Hematopoietic multipotent progenitor cell treated with erythropoietin and hydrocortisone succinate and interleukin-3 and kit ligand, for 8 days (in vitro differentiated cells): ENCODE measurements at places on chromosomes 2 and 18.

DNA sequence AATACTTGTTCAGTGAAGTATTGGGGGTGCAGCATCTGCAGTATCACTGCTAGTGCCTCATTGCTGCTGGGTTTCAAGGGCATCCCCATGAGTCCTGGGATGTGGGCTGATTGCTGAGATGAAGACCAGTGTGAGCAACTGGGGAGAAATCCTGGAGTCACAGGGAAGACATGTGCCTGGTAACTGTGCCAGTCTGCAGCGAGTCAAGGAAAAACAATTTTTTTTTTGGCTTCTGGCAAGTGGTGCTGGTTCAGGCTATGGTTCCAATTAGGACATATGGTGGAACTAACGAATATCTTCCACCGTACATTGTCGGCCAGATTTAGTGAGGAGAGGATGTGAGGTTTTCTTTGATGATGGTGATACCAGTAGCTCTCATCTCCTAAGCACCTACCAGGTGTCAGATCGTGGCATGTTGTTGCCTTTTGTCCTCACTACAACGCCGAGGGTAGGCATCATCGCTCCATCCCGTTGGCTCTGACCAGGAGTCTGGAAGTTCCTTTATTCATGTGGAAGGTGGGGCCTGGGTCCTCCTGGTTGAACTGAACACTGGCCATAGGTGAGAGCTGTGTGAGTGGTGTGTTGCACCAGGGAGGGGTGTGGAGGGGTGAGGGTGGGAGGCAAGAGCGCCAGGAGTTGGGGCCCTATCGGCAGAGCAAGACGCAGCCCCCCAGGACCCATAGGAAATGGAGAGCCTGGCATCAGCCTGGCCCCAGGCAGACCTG is 118.0 kb upstream of the HS6ST1 start:
- no peak for DNase-seq

DNA sequence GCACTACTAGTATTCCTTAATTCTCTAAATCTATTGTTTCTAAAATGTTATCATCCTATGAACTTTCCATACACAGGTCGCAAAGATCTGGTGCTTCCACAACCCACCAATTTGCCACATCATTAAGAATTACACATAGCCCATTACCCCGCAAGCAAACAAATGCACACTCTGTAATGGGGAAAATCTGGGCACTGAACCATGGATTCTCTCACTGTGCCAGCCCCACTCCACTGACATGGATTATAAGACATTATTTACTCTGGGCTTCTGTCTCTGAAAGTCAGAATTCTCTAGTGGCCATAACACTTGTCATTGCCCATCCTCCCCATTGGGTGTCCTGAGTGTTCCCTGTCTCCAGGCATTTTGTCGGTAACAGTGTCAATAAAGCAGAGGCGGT is 537.1 kb downstream of the EPHA4 start:
- no peak for DNase-seq

- DNase-seq = peak; percentile 3
These were observed 192.2 kb downstream of the PLCL1 start for GRCh38 chr2:197996583-197996982.

DNA sequence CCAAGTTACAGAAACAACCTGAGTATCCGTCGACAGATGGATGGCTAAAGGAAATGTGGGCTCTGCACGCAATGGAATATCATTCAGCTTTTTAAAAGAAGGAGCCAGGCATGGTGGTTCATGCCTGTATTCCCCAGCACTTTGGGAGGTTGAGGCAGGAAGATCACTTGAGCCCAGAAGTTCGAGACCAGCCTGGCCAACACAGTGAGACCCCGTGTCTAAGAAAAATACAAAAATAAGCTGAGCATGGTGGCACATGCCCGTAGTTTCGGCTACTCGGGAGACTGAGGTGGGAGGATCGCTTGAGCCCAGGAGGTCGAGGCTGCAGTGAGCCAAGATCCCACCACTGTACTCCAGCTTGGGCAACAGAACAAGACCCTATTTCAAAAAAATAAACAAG is 34.3 kb downstream of the TCF7L1 start:
- DNase-seq = no peak

DNA sequence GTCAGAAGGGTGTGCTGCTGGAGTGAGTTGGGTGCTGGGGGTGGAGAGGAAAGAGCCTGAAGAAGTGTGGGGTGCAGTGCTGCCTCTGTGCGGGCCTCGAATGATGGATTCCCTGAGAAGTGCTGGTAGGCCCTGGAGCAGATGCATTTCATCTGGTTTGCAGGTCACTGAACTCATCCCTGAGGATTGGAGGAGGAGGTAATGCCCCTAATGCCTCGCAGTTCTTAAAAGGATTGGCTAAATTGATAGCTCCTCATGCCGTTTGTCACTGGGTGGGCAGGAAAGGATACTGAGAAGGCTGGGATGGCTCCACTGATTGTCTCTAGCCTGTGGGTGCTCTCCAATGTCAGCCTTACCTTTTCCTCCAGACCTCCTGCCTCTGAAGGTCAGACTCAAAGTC is 74.1 kb downstream of the CTIF start:
- no peak for DNase-seq

DNA sequence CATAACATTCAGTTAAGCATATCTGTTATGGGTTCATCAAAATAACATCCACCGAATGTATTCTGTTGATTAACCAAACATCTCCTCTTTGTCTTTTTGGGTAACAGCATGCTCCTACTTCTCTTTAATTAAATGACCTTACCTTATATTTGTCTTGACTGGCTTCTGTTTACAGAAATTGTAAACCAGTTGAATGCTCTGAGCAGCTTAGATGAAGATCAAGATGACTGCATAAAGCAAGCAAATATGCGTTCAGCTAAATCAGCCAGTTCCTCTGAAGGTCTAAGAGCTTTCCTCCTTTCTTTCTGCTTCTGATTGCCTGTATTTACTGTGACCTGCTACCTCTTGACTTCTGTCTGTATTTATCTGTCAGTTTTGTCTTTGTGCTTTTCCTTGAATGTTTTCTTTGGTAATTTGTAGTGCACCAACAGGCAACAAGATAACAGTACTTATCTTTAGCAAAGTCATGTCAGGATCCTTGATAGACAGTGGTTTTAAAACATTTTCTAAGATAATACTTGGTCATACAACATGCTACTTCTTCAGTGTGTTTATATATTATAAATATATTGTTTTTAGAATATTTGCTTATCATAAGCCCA is 152.8 kb downstream of the EHBP1 start:
- DNase-seq = peak; percentile 77

GRCh38 chr2:129742415-129743180 is 236.9 kb upstream of the RAB6C start:
- no peak for DNase-seq

DNA sequence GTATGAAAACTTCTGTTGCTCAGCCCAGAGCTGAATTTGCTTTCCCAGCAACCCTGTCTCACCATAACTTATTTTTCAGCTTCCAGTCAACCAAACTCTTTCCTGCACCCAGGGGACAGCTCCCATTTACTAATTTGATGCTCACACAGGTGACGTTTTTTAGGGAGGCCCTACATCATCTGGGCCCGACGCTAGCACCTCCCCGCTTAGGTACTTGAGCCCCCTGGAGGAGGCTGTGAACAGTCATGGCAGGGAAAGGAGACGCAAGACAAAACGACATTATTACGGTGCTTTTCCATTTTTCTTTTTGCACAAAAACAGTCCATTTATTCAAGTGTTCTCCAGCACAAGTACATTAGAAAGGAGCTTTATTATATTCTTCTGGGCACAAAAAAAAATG is 59.2 kb upstream of the POMC start:
- DNase-seq = no peak

DNA sequence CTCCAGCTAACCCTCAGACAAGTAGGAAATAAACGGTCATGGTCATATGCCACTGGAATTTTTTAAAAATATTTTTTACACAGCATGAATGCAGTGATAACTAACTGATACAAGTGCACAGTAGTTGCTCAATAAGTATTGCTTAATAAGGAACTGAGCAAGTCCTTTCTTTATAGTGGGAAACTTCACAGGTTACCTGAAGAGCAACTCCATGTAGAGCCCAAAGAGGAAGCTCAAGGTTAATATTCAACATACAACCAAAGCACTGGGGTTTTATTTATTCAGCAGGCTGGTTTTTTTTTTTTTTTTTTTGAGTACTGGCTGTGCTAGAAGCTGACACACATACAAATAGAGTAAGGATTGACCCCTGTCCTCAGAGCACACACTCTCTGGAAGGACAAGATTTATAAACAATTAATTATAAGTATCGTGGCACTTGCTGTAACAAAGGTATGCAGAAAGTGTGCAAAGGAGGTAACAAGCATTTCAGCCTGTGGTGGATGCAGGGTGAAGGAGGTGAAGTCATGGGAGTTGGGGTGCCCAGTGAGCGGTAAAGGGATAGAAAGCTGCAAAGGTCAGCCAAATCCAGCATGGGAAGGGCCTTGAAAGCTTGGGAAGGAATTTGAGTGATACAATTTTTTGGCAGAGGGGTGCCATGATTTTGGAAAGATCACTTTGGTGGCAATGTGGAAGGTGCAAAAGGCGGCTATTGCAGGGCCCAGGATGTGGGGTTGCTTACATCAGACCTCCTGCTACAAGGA is 52.7 kb downstream of the ATOH8 start:
- no peak for DNase-seq

DNA sequence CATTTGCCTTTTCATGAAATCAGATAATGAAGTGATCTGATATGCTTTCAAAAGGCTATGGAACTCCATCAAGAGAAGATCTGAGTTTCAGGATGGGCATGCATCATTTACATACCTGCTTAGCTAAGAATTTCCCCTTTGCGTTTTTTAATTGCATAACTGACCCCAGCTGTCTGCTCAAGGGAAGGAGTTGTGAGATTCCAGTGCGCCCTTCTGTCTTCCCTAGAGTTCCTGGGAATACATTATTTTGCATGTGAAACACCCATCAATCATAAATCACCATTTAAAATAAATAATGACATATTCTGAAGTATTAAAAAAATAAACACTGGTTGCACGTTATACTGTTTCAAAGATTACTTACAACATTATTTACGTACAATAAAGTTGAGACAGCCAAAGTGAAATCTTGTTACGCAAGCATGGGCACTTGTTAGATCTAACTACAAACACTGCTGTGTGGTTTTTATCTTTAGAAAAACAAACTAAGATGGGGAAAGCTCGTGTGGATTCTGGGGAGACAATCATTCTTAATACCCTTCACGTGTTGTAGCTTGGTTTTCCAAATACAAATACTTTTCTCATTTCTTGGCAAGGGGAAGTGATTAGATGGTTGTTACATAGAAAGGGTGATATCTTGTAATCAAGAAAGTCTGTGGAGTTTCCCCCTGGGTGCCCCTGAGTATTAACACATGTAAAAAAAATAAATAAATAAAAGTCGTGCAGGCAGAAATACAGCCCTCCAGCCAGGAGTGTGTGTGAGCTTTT is 125.7 kb upstream of the LMAN1 start:
- DNase-seq = no peak
